ENCODE measurements at places on chromosomes 7 and 10. TPM values are rescaled to one million over a fixed set of nuclear protein-coding genes. Genes with fewer than 3 reads are reported as not detected.

Gene SLC39A12
- total RNA-seq, result not detected

Gene CHRM2
- total RNA-seq, result not detected

Gene CXCL12
- 28.3 TPM for total RNA-seq

DNA sequence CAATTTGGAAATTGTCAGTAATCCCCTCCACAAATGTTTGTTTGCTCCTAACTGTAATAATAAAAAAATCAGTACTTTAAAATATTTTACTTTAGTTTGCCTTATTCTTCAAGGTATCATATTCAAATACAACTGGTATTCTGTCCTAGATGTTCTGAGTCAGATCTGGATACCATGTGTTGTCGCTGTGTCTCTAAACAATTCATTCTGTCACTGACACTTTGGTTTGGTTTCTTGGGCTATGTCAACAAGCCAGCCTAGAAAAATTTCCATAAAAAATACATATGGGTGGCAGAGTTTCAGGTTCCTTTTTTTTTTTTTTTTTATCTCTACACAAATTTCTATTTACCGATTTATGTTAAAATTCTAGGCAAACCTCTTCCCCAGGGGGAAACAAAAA is 33.2 kb upstream of the SEMA3D start:
- DNase-seq, result no peak

DNA sequence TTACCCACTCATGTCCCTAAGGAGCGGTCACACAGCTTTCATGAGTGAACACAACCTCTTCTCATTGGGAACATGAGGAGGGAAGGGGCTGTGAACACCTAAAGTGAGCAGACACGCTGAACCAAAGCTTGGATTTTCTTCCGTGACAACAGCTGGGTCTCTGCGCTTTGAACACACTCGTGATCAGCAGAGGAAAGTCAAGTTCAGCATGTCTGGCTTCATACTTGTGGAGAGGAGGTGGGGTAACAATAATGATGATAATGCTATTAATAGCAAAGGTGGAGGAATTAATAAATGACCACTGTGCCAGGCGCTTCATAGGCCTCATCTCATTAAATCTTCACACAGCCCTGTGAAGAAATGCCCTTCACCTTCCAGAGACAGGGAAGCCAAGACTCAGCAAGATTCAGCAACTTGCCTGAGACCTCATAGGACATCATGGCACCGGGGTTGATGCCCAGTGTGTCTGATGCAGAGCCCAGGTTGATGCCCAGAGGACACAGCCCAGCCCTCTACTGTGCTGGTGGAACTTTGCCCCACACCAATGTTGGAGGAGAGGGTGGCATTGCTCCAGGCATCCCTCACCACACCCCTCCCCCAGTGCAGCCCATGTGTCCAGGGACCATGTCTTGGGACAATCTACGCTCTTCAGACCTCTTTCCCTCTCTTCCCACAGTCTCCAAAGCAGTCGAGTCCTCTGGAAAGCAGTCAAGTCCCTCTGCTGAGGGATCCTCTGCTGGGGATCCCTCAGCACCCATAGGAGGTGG is 40.6 kb downstream of the GSDME start:
- DNase-seq, result no peak

DNA sequence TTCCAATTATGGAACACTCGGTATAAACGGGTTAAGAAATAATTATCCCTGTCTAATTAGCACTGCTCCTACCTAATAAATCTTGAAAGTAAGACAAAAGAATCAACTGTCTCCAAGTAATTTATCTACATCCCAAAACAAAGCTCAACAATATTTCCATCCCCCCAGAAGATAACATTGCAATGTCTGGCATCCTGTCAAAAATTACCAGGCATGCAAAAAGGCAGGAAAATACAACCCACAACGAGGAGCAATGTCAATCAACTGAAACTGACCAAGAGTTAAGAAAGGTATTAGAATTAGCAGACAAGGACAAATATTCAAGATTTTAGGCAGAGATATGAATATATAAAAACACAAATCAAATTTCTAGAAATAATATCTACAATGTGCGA is 84.5 kb upstream of the SVIL start:
- no peak for DNase-seq
